ENCODE measurements at places on chromosomes 7 and 10. TPM values are rescaled to one million over a fixed set of nuclear protein-coding genes. Genes with fewer than 3 reads are reported as not detected.

Gene ANKRD1
- 6,042 TPM for total RNA-seq

Gene NPC1L1
- 0.25 TPM for total RNA-seq

Gene PVRIG
- total RNA-seq, result not detected

Gene SCART1
- total RNA-seq, result 0.70 TPM

Gene PBLD
- total RNA-seq, result 5.1 TPM

Gene CYTH3
- 17.2 TPM for total RNA-seq

Gene ADIRF
- 33.9 TPM for total RNA-seq

Gene HOXA7
- not detected for total RNA-seq

Gene IFRD1
- 30.4 TPM for total RNA-seq

Gene AKR1C1
- total RNA-seq, result 15.4 TPM

Gene DPYSL4
- total RNA-seq, result 26.7 TPM

Gene OAT
- total RNA-seq, result 38.7 TPM

Gene DPP6
- total RNA-seq, result 0.27 TPM

Gene EBLN1
- total RNA-seq, result not detected

Gene LAMB4
- 0.20 TPM for total RNA-seq

Gene CUZD1
- 0.84 TPM for total RNA-seq

Gene CFAP70
- 1.7 TPM for total RNA-seq

Gene ZNF467
- total RNA-seq, result 2.6 TPM

Gene FBXL13
- 0.39 TPM for total RNA-seq

Gene PRRT4
- total RNA-seq, result 1.5 TPM

Gene ZNF239
- total RNA-seq, result 2.4 TPM

Gene COBL
- 79.8 TPM for total RNA-seq

Gene TUBB8
- not detected for total RNA-seq

Gene JCAD
- total RNA-seq, result 22.8 TPM

Gene RPA3
- 28.5 TPM for total RNA-seq

Gene EGR2
- total RNA-seq, result 8.5 TPM

Gene DNAJB9
- 54.8 TPM for total RNA-seq

Gene PKD2L1
- not detected for total RNA-seq

Gene SLC25A40
- total RNA-seq, result 11.0 TPM

Gene TLL2
- total RNA-seq, result 3.4 TPM

Gene SORBS1
- total RNA-seq, result 1,440 TPM

Gene FAM25G
- total RNA-seq, result not detected

Gene SCIN
- not detected for total RNA-seq

Gene VSTM4
- total RNA-seq, result 15.8 TPM

Gene ABCB1
- 4.1 TPM for total RNA-seq

Gene VWC2
- 10.1 TPM for total RNA-seq

Gene MGAM2
- total RNA-seq, result 0.07 TPM

Gene CDK1
- total RNA-seq, result 0.66 TPM

Gene IL2RA
- total RNA-seq, result 0.63 TPM

Gene C10orf71
- total RNA-seq, result 228 TPM

Gene OGA
- 90.7 TPM for total RNA-seq

Gene CHAT
- total RNA-seq, result not detected

Gene TMEM243
- 4.0 TPM for total RNA-seq

Gene CDC14C
- not detected for total RNA-seq

Gene NPFFR1
- not detected for total RNA-seq

Gene DEPP1
- 37.1 TPM for total RNA-seq

Gene CEP55
- total RNA-seq, result not detected

Gene KCNMA1
- total RNA-seq, result 1.3 TPM

Gene CCDC136
- 6.6 TPM for total RNA-seq

Gene TMEM273
- total RNA-seq, result 27.4 TPM

Gene PDE6C
- total RNA-seq, result not detected
